ENCODE measurements at places on chromosomes 7 and 10.

DNA sequence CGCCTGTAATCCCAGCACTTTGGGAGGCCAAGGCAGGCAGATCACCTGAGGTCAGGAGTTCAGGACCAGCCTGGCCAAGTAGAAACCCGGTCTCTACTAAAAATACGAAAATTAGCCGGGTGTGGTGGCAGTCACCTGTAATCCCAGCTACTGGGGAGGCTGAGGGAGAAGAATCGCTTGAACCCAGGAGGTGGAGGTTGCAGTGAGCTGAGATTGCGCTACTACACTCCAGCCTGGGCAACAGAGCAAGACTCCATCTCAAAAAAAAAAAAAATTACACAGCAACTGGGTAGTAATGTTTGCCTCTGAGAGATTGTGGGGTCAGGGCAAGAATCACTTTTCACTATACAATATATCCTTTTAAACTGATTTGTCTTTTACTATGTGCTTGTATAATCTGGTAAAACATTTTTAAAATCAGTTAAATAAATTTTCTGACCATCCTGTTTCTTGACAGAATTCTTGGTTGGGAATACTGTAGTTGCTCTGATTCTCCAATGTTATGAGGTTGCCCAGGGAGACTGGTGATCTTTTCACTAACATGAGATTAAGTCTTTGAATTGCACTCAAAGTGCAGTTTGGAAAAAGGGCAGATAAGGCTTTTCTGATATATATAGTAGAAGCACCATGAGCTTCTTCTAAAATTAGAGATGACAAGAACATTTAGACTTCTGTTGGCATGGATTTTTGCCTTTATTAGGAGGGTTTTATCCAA, 1.5 kb downstream of the ENTPD7 start:
- DNase-seq, result peak; percentile 4

DNA sequence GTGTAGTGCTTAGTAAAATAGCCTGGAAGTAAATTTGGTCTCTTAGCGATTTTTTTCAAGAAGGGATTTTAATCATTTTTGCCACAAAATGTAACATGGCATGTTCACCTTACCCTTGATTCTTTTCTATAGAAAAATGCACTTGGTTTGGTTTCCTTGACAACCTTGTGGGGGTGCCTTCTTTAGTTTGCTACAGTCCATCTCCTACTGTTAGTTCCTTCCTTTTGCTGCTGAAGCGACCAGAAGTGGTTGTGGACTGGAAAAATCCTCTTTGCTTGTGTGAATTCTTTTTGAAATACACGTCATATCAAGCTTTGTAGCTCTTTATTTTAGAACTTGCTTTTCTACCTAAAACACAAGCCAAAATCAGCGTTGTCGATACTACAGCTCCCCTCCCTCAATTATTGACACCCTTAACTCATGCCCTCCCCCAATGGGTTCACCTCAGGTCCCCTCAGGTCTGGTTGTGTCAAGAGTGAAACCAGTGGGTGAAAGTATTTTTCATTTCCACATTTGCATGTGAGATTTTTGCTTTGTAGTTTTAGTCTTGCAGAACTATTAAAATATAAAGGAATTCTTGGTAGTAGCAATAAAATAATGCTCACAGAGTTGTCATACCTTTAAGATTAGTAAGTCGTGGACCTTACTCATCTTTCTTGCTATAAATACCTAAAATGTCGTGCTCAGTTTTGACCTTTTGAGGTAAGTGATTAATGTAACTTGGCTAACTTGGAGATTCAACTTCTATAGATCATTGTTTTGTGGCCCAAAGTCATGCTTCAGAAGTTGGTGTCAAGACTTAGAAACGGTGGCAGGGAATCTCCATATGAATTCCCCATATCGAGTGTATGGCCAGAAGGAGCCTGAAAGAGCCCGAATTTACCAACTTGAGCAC, 1.5 kb downstream of the ACTR3B start:
- no peak for DNase-seq

- peak; percentile 56 for DNase-seq
These were observed 13.4 kb downstream of the NIPSNAP2 start for GRCh38 chr7:55977831-55978230.

GRCh38 chr7:46162609-46163008, 241.5 kb upstream of the IGFBP3 start:
- DNase-seq, result no peak

DNA sequence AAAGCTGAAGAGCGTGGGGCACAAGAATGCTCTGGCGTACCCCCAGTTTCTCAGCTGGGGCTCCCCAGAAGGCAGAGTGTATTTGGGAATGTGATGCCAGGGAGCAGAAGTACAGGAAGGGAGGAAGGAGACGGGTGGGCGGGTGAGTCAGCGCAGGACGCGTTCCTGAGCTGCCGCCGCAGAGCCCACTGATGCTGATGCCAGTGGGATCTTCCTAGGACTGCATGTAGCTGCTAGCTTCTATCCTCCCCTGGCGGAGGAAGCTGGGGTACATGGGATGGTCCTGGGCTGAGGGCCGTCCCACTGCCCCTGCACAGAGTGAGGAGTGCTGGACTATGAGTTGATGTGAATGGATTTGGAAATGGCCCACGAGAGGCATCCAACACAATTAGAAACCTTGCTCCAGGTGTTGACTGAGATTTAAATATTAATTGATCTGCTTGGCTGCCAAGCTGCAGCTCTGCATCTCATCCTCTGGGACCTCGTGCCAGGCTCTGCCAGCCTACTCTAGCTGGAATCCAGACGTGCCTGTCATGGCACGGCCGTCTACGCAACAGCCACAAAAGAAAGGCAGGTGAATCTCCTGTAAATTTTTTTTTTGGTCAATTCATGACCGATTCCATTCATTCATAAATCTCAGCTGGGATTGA, 66.2 kb upstream of the RHEB start:
- DNase-seq, result peak; percentile 75

DNA sequence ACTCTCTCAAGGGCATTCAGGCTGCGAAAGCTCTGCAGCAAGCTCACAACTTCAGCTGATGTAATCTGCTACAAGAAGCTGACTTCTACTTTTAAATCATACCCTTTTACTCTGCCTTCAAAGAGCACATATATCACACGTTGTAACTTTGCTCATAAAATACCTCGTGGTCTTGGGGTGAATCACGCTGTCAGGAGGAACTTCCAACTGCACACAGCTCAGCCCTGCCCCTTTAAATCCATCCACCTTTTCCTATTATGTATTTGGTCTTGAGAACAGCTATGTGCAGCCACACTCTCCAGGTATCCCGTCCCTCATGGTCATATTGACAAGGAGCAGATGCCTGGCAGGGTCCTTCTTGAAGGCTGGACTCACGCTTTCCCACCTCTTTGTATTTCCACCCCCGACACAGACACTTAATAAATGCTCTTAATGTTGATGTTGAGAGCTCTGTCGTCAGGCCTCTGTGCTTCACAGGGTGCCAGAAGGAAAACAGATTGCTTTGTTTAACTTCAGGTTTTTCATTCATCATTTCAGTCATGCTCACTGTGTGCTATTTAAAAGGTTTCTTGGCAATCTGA, 47.6 kb downstream of the ICA1 start:
- DNase-seq, result no peak

DNA sequence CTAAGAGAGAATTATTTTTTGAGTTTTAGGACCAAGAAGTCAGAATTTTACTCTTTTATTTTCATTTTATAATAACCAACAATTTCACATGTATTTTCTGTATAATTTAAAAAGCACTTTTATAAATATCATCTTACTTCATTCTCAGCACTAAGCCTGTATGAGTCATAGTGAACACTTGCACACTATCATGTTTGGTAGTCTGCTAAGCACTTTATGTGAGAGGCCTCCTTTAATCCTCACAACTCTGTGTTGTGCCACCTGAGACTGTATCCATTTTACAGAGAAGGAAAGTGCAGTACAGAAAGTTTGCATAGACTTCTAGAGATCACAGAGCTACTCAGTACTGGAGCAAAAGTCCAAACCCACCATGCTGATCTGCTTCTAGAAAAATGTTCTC, 939.6 kb downstream of the NRG3 start:
- no peak for DNase-seq

- no peak for DNase-seq
These were observed 26.4 kb upstream of the ADRB1 start for GRCh38 chr10:114017271-114017670.

All from dermis microvascular lymphatic vessel endothelial cell (primary cell).